ENCODE measurements at places on chromosomes 6 and 20.

GRCh38 chr6:77965449-77965848 lies 312.6 kb downstream of the MEI4 start:
- no peak for DNase-seq

DNA sequence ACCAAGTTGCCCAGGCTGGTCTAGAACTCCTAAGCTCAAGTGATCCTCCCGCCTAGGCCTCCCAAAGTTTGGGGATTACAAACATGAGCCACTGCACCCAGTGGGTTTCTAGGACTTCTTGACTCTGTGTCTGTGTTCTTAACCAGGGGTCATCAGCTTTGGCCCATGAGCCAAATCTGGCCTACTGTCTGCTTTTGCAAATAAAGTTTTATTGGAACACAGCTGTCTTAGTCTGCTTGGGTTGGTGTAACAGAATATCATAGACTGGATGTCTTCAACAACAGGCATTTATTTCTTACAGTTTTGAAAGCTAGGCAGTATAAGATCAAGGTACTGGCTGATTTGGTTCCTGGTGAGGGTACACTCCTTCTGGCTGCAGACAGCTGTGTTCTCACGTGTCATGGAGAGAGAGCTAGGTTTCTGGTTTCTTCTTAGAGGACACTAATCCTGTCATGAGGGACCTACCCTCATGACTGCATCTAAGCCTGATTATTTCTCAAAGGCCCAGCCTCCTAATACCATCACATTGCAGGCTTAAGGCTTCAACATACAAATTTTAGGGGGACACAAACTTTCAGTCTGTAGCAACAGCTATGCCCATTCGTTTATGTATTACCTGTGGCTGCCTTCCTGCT lies 23.3 kb downstream of the ARFGEF2 start:
- DNase-seq: no peak

DNA sequence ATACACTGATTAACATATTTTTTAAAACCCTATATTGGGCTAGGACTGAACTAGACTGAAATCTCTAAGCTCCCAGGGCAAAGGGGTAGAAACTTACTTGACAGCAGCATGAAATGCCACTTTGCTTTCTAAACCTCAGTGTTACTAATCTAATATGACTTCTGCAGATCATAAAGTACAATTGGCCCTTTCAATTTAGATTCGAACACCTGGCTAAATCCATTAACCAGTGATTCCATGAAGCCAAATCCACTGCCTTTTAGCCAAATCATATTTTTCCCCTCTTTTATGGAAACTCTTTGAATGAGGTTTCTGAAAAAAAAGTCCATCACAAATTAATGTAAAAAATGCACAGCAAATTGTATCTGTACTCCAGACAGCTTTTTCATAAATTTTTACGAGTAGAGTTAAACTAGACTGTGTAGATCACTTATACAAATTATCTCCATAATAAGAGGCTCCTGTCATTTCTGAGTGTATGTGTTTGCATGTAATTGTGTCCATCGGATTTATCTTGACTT lies 25.7 kb downstream of the EPHA7 start:
- DNase-seq: no peak

DNA sequence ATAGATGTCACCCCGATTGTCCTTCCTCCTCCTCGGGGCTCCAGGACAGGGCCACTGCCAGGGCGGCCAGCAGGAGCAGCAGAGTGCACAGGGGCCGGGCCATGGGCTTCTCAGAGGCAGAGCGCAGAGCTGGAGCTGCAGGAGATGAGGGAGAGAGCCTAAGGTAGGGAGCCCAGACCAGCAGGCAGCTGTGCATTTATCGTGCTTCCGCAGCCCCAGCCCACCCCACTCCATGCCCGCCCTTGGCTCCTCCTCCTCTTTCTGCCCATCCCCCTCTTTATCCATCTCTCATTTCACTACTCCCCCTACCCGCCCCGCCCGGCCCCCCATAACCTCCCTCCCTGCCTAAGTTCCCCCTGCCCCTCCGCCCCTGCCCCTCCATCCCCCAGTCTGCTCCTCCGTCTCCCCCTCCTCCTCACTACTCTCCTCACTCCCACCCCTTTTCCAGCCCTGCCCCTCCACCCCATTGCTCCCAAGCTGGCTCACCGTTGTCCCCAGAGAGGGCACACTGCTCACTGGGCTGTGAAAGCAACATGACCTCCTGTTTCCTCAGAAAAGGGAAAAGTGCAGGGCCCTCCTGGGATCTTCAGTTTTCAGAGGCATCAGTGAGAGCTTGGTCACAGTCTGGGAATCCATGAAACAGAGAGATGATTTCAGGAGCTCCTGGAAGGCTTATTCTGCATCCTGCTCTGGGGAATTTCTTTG lies 25.5 kb upstream of the CST1 start:
- DNase-seq: no peak

DNA sequence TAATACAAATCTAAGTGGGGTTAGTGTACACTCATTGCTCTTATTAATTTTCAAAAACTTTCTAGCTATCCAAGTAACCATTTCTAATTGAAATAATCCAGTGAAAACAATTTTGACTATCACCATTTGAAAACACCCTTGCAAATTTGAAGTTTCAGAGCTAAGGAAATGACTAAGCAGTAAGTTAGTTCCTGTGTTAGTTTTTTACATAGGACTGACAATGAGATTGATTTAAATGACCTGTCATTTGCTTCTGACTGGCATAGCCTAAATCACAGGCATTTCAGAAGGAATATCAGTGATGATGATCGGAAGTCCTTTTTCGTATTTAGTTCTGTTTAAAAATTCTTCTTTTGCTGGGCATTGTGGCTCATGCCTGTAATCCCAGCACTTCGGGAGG lies 27.0 kb downstream of the STK4 start:
- DNase-seq: no peak

DNA sequence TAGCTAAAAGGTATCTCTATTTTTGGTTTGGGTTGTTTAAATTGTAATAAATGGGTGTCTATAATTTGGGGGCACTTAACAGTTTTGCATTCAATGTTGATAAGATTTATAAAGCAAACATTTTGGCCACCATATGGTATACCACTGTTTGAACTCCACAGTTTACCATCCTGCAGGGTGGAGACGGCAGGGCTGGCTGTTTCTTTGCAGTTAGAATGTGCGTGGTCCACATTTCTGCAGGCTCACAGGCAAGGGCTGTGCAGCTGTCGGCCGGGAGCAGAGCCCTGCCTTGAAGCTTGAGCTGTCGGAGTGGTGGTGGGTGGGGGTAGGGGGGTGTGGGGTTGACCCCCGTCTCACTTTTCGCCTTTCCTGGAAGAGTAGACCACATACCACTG lies 135.9 kb downstream of the CDH4 start:
- no peak for DNase-seq

GRCh38 chr20:10591946-10592521 lies 81.8 kb downstream of the JAG1 start:
- DNase-seq: peak; percentile 62

DNA sequence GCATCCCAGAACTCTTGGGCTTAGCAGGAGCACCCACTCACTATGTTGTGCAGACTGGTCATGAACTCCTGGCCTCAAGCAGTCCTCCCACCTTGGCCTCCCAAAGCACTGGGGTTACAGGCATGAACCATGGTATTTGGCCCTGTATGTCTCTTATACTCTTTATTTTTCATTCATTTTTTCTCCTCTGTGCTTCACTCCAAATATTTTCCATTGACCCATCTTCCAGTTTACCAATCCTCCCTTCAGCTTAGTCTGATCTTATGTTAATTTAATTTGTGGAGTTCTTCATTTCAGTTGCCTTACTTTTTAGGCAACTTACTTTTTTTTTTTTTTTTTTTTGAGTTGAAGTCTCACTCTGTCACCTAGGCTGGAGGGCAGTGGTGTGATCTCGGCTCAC lies 79.5 kb downstream of the EZR start:
- DNase-seq: no peak

GRCh38 chr6:157768863-157769551 lies 54.0 kb upstream of the SNX9 start:
- DNase-seq: no peak

- DNase-seq: peak; percentile 65
These were observed 36.4 kb downstream of the RRBP1 start for GRCh38 chr20:17645546-17646208.

- DNase-seq: peak; percentile 79
These were observed 57.0 kb upstream of the EPB41L1 start for GRCh38 chr20:36097337-36098151.

GRCh38 chr20:3710011-3710466 lies 2.4 kb downstream of the SIGLEC1 start:
- DNase-seq: no peak

GRCh38 chr20:59515013-59515905 lies 89.1 kb upstream of the PHACTR3 start:
- DNase-seq: peak; percentile 50

- DNase-seq: no peak
These were observed 668 bp upstream of the RPP40 start for GRCh38 chr6:5004373-5005037.

GRCh38 chr6:100342830-100343229 lies 121.9 kb downstream of the SIM1 start:
- DNase-seq: peak; percentile 63

DNA sequence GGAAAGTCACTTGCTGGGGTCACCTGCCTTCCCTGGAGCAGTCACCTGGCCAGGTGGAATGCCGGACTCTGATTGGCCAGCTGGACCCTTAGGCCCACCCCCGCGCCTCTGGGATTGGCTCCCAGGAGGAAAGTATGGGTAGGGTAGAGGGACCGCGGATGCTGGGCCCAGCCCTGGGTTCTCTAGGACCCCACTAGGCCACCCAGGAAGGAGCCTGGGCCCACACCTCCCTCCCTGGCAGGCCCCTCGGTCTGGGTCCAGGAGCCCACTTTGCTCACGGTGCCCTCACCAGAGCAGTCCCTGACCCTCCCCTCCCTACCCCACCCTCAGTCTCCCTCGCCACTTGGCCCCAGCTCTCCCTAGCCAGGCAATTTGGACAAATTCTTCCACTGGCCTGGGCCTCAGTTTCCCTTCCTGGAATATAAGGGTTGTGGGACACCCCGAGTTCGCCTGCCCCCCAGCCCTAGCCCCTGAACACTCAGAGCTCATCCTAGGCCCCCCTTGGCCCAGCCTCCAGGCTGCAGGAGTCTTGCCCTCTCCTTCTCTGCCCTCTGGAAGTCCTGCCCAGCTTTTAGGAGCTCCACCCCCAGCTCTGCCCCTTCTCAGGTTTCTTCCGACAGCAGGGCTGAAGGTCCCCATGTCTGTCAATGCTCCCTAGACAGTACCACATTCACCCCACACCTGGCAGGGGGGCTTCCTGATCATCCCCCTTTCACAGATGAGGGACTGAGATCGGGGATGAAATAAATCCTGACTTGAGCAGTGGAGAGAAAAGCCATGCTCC lies 299.6 kb downstream of the TAF4 start:
- no peak for DNase-seq

- DNase-seq: no peak
These were observed 7.8 kb downstream of the OR2A4 start for GRCh38 chr6:131693384-131693783.

GRCh38 chr6:98769546-98769945 lies 64.8 kb upstream of the POU3F2 start:
- DNase-seq: no peak

GRCh38 chr6:33112148-33112547 lies 36.4 kb downstream of the HLA-DPB1 start:
- peak; percentile 52 for DNase-seq

DNA sequence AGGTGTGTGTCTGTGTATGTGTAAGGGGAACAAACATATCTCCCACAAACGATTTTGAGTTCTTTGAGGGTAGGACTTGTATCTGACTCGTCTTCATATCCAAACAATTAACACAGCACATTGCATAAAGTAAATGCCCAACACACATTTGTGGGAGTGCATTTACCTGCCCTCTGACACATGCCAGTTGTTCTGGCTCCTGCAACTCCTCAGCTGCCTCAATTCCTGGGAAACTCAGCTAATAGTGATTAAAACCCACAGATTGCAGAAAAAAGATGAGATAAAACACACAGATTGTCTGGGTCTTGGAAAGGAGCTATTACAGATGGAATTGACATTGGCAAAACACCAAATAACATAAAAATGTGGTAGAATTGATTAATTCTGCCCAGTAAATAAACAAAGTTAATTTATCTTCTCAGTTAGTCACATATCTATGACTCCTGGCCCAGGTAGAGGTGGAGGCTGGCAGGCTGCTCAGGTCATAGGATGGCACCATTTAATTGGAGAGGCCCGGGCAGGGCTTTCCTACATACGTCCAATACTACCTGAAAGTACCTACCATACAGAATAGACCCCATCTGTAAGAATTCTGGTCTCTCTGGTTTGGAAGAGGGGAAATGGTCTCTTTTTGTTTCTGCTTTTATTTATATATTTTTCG lies 71.5 kb upstream of the IFNGR1 start:
- DNase-seq: no peak

- DNase-seq: no peak
These were observed 49.4 kb upstream of the ARMC2 start for GRCh38 chr6:108798670-108799353.

- peak; percentile 56 for DNase-seq
These were observed 931 bp upstream of the UCKL1 start for GRCh38 chr20:63957004-63957689.

GRCh38 chr6:140729521-140729920 lies 1355.1 kb upstream of the CITED2 start:
- peak; percentile 47 for DNase-seq

- no peak for DNase-seq
These were observed 66.8 kb downstream of the ARHGAP18 start for GRCh38 chr6:129643176-129643575.

DNA sequence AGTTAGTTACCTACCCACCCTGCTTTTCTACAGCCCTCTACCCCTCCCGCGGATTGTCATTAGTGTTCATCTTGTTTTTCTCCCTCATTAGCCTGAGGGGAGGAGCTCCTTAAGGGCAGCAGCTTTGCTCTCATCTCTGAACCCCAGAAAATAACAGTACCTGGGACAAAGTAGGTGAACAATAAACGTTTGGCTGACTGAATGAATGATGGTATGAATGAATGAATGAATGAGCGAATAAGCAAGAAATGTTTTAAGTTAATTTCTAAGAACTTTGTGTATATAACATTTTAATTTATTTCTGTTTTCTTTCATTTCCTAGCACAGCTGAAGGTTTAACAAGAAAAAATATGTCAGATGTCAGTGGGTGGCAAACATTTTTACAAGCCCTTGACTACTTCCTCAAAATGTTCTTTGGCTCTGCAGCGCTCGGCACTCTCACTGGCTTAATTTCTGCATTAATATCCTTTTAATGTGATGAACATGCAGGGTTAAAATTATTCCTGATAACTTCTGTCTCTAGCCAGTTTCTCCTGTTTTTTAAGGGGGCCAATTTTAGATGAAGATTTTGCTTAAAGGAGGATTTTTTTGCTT lies 50.1 kb downstream of the SLC9A8 start:
- no peak for DNase-seq

DNA sequence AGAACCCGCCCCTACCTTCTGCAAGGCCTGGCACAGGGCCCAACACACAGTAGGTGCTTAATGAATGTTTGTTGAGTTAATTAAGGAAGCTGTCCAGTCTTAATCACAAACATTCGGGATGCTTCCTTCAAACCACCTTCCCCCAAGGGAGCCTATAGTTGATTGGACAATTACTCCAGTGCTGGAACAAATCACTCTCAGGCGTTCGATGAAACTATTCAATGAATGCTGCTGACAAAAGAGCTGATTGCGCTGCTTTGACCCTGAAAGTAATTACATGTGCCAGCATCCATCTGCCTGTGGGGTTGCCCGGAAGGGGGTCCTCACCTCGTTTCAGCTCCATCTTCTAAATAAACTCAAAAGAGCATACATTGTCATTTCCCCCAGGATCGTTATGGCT lies 112.0 kb upstream of the SRSF6 start:
- DNase-seq: no peak

All from AG10803 (cell line).